ENCODE measurements at places on chromosomes 5 and 9.

DNA sequence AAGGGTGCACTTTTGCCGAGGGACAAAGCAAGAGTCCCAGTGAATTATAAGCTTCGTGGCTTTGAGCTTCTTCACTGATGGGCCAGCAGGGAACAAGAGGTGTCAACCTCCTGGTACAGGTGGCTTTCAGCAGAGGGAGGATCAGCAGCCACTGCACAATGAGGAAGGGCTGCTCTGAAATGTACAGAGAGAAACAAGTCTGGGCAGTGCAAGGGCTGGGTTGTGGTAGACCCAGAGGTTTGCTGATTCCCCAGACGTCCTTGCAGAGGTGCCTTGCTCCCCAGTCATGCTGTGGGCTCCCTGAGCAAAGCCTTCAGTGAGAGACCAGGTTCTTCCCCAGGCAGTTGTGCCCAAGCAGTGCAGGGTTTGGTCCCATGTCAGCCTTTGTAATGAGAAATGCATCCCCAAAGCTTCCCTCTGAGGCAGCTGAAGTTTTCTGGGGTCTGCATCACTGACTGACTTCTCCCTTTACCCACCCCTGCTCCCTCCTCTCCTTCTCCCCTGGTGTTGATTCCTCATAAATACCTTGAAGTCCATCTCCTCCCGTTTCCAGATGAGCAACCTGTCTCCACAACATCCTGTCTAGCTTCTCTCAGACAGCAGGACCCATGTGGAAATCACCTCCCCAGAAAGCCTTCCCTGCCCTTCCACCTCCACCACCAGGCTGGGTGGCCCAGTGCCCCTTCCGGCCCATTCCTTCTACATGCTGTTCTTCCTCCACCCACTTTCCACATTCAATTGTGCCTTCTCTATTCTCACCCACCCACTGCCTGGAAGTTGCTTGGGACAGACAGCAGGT, 599.6 kb upstream of the ADAMTS16 start:
- H3K27ac ChIP-seq = no peak overlapping the region
- DNase-seq = no peak
- H3K4me1 ChIP-seq = no peaks in the 10 kb centered on the region

DNA sequence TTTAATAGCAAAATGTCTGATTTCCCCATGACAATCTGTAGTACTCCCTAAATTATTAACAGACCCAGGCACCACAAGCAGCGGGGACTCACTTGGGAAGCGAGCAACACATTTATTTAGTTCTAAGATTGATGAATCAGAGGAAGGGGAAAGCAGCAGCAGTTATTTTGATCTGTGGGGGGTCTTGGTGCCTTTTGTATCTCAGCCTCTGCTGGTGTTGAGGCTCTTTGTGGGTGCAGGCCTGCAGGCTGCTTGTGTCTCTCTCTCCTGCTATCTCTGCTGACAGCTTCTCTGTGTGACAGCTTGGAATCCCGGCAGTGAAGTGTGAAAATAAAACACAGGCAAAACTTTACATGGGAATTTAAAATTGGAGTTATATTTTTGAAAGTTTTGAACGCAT, 878.2 kb upstream of the DMAC1 start:
- no peaks in the 10 kb centered on the region for H3K36me3 ChIP-seq
- peaks cover 2% of the 10 kb centered on the region for H3K27me3 ChIP-seq
- H3K4me3 ChIP-seq = no peak overlapping the region
- no peak overlapping the region for H3K27ac ChIP-seq

DNA sequence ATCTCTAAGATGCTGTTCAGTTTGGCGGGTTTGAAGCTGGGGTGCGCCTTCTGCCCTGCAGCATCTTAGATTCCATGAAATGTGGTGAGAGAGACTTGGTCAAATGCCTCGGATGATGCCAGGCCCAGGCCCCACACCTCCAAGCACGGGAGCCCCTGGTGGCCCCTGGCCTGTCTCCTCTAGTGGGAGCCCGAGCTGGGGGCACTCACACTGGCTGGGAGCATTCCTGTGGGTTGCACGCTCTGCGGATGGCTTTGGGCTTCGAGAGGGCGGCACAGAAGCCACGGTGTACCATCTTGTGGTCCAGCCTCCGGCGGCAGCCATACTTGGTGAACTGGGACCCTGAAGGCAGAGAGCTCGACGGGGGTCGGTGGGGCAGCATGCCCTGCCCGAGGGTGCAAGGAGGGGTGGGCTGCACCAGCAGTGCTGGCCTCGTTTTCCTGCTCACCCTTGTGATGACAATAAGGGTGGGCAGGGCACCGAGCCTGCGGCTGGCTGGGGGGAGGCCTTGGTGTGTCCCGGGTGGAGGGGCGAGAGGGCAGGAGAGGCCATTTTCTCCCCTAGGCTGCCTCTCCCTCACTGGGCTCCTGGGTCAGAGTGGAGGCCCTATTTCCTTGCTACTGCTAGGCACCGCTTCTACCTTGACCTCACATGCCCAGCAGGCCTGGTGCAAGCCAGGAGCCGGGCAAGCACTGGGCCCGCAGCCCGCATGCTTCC, 65.8 kb downstream of the ZNF354C start:
- H3K4me1 ChIP-seq = no peaks in the 10 kb centered on the region
- H3K27me3 ChIP-seq = peaks cover 3% of the 10 kb centered on the region

DNA sequence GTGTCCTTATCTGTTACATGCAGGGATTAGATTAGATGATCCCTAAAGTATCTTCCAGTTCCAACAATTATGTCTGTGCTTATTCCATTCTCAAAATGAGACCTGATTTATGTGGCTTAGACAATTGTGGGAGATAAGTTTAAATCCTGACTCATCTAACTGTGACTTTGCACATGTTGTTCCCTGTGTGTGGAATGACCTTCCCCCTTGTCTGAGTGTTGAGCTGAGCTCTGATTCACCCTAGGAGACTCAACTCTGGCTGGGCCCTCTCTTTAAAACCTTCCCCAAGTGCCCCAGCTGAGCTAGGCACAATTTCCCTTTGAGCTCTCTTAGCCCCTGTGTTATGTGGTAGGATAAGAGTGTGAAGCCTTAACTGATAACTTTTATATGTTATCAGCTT, 118.9 kb upstream of the ELL2 start:
- no peak overlapping the region for H3K27ac ChIP-seq
- H3K36me3 ChIP-seq = no peaks in the 10 kb centered on the region
- H3K27me3 ChIP-seq = peaks cover 36% of the 10 kb centered on the region
- no peak overlapping the region for H3K4me3 ChIP-seq
- DNase-seq = no peak

GRCh38 chr5:54087436-54087835, 222.9 kb downstream of the ARL15 start:
- H3K27ac ChIP-seq = no peak overlapping the region
- no peaks in the 10 kb centered on the region for H3K27me3 ChIP-seq
- H3K36me3 ChIP-seq = peaks cover 12% of the 10 kb centered on the region

DNA sequence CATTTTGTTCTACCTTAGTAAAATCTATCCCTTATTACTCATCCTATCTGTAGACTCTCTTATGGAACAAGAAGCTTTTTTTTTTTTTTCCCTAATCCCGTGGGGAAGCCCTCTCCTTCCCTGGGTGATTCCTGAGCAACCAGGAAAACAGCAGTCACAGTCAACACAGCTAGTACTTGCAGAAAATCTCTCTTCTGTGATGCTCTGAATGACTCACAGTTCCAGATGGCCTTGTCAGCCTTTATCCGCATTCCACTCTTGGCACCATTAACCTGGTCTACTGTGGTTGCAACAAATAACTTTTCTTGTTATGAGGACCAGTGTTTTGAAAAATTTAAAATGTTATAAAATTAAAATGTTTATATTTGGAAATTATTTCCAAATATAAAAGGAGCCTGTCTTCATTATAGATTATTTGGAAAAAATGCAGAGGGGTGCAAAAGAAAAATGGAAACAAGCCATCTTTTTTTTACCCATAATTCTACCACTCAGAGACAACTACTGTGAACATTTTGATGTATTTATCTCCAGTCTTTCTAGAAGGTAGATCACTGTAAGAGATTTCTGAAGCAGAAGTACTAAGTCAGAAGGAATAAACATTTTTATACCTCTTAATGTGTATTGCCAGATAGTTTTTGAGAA, 486.7 kb downstream of the RAB3C start:
- H3K4me3 ChIP-seq = no peak overlapping the region
- no peak overlapping the region for H3K27ac ChIP-seq
- no peak for DNase-seq
- H3K27me3 ChIP-seq = peaks cover 1% of the 10 kb centered on the region
- no peaks in the 10 kb centered on the region for H3K36me3 ChIP-seq
- H3K4me1 ChIP-seq = no peaks in the 10 kb centered on the region

DNA sequence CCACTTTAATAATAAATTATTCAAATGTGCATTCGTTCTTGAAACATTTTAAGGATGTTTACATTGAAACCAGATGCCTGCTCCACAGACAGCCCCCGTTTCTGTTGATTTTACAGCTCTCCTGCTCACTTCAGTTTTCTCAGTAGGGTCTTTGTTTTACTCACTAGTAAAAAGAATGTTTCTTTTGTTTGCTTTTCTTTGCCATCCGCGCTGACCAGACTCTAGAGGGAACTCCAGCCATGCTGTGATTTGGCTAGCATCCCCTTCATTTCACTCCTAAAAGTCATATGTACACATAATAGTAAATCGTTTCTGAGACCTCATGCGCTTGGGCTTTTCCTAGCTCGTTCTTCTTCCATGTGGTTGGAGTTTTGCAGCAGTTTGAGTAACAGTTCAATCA, 28.7 kb upstream of the PALM2AKAP2 start:
- no peak overlapping the region for H3K27ac ChIP-seq
- H3K4me3 ChIP-seq = no peak overlapping the region
- peaks cover 17% of the 10 kb centered on the region for H3K27me3 ChIP-seq

GRCh38 chr9:7970681-7971330, 171.2 kb upstream of the DMAC1 start:
- DNase-seq = no peak
- no peaks in the 10 kb centered on the region for H3K36me3 ChIP-seq
- H3K4me1 ChIP-seq = peaks cover 43% of the 10 kb centered on the region

Data from naive thymus-derived CD8-positive, alpha-beta T cell (primary cell).